HuH-7.5 (cell line): ENCODE measurements at places on chromosomes 5 and 9.

DNA sequence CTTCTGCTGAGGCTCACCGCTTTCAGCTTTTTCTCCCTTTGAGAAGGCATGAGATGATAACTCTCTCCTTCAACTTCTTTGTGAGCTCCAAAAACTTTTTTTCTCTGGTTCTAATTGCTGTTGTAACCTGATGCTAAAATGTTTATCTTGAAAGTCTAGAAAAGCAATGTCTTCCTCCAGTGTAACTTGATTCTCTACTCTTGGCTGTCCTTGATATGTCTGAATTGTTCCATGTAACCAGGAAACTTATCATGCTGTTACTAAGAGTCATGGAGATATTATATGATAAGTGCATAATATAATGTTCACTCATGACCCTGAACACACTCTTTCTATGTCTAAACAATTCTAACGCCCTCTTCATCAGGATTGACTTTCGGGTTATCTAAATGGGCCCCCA lies 128.0 kb upstream of the ABCA1 start:
- DNase-seq, result no peak

- no peak for DNase-seq
Measured at GRCh38 chr5:143041461-143041860, 271.3 kb downstream of the ARHGAP26 start.

DNA sequence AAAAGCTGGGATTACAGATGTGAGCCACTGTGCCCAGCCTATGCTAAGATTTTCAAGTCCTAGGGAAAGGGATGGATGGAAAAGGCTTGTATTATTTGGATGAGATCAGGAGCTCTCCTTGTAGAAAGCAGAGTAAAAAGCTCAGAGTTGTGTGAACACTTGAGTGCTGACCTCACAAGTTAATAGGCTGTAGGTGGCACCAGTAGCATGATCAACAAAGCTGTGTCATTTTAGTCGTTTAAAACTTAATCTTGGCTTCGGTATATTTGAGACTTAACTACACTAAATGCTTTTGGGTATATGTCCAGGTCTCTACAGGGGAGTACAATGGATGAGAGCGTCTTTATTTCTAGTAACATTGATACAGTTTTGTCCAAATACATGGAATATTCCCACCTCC lies 264.2 kb downstream of the TMEM38B start:
- DNase-seq, result no peak

- DNase-seq, result no peak
Measured at GRCh38 chr9:134750450-134751155, 109.0 kb downstream of the COL5A1 start.

- no peak for DNase-seq
Measured at GRCh38 chr9:129946246-129946995, 96.6 kb downstream of the FNBP1 start.

- DNase-seq, result no peak
Measured at GRCh38 chr5:151196556-151197290, 27.2 kb downstream of the CCDC69 start.

DNA sequence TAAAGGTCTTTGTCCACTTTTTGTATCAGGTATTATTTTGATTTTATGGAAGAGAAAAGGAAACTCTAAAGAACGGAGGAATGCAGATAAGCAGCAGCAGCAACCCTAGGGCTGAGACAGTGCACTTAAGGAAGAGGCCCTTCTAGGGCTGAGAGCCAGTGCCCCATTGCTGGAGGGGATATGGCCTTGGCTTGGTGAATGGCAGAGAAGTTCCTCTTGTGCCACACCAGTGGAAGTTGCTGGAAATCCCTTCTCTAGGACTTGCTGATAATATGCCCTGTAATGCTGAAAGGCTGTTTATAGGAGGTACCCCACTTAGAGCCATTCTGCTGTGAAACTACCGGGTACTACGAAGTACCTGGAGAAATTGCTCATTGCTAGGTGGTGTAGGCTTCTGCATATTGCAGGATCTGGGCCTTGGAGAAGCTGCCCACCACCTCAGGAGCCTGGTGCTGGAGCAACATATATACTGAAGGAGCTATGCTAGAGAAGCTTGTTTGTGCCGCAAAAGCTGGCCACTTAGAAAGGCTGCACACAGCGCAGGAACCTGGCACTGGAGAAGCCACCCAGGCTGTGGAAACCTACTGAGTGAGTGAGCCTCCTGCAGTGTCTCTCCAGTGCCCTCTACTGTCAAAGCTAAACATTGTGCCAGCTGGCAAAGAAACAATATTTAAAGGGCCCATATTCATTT lies 9.6 kb upstream of the UBTD2 start:
- peak; percentile 62 for DNase-seq

DNA sequence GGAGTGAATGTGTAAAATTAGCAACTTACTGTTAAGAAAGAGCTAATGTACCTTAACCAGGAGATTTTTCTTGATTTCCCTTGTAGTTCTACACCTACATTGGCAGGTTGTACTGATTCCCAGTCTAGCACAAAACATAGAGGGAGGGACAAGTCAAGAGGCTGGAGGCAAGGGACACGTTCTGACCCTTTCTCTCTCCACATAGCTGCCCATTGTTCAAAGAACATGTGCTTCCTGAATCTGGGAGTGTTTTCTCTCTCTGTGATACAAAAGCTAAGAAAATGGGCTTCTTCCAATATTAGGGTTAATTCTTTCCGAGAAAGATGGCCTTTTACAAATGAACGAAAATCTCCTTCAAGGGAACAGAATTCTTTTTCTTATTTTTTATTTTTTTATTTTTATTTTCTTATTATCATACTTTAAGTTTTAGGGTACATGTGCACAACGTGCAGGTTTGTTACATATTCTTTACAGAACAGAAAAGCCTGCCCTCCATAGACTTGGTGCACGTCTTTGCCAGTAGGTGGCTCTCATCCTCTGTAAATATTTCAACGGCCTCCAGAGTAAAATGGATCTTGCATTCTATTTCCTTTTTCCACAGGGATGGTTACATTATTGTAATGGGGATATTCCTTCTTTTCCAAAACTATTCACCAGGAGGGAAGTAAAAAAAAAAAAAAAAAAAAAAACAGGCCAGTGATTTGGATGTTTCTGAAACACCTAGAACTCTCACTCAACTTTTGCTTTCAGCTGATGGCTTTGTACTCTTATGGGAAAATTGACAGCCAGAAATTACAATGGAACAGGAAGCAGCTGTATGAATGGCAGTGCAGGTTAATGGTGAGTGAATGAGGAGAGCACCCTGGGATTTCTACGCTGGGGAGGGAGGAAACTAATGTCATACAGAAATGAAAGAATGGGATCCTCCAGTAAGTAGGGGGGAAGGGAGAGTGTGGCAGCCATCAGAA lies 13.1 kb upstream of the IFNA5 start:
- DNase-seq, result no peak

GRCh38 chr5:173954671-173955521 lies 34.1 kb upstream of the C5orf47 start:
- no peak for DNase-seq

GRCh38 chr5:6686915-6687409 lies 26.3 kb upstream of the TENT4A start:
- no peak for DNase-seq

GRCh38 chr5:177339107-177339638 lies 12.3 kb downstream of the LMAN2 start:
- no peak for DNase-seq

GRCh38 chr5:168601972-168602371 lies 22.8 kb upstream of the PANK3 start:
- no peak for DNase-seq
